ENCODE measurements at places on chromosomes 7 and 10.

DNA sequence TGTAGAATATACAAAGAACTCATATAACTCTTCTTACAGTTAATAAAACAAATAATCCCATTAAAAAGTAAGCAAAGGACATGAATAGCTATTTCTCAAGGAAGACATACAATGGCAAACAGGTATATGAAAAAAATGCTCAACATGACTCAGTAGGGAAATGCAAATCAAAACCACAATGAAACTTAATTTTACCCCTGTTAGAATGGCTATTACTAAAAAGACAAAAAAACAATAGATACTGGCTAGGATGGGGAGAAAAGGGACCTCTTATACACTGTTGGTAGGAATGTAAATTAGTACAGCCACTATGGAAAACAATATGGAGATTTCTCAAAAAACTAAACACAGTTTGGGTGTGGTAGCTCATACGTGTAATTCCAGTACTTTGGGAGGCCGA lies 37.8 kb downstream of the HERPUD2 start:
- DNase-seq: no peak

- no peak for DNase-seq
Observed at GRCh38 chr7:4791101-4791737, 15.8 kb downstream of the AP5Z1 start.

DNA sequence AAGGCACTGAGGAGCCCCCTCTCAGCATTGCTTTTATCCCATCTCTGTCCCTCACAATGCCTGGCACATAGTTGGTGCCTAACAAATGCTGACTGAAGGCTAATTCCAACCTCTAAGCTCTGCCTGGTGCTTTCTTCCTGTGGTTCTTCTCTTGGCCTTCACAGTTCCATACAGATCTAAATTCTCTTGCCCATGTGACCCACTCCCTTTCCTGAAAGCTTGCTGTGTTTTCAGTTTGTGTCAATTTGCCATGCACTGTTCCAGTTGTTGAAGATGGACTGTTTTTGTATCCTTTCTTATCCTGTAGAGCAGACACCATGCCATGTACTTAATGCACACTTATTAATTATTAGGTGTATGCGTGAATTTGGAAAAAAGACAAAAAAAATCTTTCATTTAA lies 9.2 kb downstream of the TBXAS1 start:
- DNase-seq: no peak

DNA sequence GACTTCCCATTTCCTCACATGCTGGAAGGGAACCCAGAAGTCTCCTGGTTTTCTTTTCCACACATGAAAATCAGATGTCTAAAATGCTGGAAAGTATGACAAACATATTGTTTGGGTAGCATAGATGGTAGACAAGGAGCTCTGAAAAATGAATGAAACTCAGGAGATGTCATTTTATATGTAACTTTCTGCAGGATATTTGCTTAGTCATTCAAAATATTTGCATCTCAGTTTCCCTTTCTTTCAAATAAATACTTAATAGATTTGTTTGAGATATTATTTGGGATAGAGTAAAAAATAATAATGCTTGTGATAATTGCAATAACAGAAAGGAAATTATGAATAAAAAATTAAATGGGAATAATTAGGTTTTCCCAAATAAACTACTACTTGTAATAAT lies 298.9 kb upstream of the ADARB2 start:
- DNase-seq: no peak

- no peak for DNase-seq
Observed at GRCh38 chr7:31549611-31550010, 35.7 kb downstream of the ITPRID1 start.

DNA sequence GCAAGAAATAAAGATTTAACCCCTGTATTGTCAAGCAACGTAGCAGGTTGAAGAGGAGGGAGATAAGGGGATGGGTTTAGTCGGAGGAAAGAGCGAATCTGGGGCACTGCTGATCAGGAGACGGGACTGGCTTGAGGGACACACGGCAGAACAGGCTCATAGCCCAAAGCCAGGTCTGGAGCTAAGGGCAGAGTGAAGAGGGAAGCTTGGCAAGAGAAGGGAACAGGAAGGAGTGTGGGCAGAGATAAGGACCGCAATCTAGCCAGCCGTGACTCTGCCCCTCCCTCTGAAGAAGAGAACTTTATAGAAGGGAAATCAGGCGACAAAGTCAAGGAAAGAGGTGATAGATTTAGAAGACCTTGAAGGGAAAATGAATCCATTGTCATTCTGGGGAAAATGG lies 67.6 kb downstream of the CAV1 start:
- DNase-seq: no peak

DNA sequence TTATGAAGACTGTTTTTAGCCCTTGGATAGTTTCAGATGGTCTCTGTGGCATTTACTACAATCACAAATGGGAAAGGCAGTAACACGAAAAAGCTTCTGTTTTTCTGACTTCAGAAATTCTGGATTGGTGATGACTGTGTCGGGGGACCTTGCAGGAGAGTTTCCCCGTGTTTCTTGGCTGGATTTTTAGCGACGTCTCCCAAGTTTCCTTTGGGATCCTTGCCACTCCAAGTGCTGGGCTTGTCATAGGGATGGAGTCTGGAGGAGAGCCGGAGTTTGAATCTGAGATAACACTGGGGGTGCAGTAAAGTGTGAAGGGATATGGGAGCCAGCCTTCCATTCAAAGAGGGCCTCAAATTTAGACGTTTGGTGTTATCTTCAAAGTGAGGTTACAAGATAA lies 179.0 kb downstream of the SNX10 start:
- DNase-seq: no peak

DNA sequence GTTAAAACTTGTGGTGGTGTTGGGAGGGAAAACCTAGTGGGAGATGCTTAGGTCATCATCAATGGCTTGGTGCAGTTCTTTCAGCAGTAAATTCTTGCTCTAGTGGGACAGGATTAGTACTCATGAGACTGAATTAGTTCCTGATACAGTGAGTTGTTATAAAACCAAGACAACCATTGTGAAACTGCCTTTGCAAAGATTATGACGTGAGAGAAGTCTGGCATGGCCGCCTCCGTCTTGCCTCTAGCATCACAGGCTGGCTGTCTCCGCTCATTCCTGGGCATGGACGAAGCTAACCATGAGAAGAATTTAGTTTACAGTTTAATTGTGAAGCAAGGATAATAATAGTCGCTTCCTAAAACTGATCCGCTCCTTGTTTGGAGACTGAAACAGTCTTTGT lies 186.4 kb downstream of the KIF20B start:
- DNase-seq: no peak

DNA sequence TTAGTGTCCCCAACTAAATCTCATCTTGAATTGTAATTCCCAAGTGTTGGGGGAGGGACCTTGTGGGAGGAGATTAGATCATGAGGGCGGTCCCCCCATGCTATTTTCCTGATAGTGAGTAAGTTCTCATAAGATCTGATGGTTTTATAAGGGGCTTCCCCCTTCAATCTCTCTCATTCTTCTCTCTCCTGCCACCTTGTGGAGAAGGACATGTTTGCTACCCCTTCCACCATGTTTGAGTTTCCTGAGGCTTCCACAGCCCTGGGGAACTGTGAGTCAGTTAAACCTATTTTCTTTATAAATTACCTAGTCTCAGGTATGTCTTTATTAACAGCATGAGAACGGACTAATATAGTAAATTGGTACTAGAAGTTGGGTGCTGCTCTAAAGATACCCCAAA lies 365.6 kb downstream of the ANKRD7 start:
- no peak for DNase-seq

DNA sequence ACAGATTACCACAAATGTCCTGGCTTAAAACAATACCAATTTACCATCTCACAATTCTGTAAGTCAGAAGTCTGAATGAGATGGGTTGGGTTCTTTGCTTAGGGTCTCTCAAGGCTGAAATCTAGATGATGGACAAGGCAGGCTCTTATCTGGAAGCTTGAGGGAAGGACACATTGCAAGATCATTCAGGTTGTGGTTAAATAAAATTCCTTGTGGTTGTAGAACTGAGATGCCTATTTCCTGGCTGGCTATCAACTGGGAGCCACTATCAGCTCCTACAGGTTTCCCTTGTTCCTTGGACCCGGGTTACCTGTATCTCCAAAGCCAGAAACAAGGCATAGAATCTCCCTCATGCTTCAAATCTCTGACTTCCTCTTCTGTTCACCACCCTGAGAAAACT lies 148.4 kb downstream of the MDFIC start:
- no peak for DNase-seq
